ENCODE measurements at places on chromosomes 12 and 14.
A peak's percentile ranks its signal among the peaks of the same experiment; 100 is the strongest.

DNA sequence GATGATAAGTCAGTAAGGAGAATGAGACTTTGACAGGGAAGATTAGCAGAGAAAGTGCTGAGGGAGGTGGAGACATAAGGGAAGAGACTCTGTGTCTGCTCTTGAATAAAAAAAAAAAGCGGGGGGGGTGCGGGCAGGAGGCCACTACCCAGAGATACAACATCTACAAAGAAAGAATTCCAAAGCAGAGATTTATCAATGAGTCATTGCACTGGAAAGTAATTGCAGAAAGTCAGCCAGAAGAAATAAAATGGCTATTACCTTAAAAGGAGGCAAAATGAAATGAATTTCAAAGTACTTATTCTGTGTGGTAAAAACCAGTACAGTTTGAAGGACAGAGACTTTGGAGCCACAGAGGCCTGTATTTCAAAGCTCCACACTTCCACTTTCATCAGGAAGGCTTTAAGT, 267.1 kb upstream of the PRKD1 start:
- peak; percentile 81 for DNase-seq

DNA sequence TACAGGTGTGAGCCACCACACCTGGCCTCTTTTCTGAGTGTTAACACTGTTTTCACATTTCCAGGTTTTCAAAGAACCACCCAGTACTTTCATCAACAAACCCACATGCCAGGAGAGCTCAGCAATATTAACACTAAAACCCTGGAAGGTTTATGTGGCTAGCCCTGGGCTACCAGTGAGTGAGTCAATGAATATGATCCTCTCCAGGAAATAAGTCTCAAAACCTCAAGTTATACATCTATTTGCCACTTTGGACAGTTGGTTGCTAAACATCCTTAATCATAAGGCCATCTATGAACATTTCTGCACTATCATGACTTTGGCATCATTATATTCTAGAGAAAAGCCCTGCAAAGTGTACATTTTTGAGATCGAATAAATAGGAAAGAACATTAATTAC, 6.3 kb upstream of the CDKL1 start:
- peak; percentile 65 for DNase-seq

DNA sequence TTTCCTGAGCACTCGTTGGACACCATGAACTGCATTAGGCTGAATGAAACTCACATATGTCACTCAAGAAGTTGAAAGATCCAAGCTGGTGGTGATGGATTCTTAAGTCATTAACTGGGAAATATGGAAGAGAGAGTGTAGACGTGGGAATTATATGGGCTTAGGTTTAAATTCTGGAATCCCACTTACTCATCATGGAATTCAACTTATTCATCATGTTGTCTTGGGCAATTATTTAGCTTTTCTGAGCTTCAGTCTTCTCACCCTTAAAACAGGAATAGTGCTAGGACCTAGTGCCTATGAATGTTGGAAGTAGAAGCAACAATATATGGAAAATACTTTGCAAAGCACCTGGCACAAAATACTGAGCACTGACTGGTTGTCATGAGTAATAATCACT, 292.4 kb upstream of the TBX3 start:
- peak; percentile 47 for DNase-seq

DNA sequence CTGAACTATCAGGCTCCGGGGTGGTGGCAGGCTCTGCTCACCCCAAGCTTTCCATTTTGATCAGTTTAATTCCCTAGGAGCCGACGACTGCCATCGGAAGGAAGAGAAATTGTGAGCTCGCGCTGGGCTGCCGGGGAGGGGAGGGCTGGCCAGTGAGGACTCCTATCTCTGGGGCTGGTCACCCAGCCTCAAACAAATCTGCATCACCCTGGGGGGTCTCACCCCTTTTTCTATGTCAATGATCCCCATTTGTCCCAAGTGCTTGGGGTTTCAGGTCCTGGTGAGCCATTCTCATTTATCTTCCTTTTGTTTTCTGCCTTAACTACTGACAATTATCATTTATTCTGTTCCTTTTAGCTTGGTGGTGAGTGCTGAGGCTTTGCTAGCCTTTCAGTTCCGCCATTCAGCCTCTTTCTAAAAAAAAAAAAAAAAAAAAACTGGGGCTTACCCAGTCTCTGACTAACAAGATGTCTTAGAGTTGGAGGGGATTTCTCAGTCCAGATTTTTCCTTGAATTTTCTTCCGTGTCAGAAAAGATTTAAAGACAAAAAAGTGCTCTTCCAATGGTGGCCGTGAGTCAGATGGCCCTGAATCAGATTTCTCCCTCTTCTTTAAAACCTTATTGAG, 22.8 kb upstream of the USP44 start:
- DNase-seq: no peak

DNA sequence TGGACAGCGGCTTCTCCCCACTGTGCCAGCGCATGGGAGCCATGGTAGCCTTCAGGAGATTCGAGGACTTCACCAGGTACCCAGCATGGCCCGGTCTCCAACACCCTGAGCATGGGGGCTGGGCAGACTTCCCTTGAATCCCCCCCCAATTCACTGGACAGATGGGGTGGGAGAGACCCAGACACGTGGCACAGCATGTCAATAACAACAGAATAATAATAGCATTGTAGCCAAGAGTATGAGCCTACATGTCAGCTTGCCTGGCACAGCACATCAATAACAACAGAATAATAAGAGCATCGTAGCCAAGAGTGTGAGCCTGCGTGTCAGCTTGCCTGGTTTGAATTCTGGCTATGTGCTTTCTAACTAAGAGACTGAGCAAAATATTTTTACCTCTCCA, 76.4 kb downstream of the FOXN4 start:
- DNase-seq: no peak

DNA sequence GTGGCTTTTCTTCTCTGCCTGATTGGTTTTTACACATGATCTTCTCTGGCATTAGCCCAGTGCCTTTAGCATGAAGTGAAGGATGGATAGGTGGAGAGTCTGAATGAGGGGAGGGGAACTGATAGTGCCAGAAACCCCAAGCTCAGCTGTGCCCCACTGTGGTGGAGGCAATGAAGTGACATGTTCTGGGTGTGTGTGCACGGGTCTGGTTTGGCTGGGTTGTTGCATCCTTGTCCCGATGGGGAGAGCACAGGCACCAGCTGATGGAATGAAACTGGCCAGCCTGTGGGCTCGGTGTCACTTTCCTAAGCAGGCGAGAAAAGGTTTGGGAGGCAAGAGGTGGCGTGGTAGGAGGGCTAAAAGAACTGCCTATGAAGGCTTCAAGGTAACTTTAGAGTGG, 65.3 kb downstream of the CACNA1C start:
- no peak for DNase-seq

GRCh38 chr14:74570696-74571095, 41.3 kb downstream of the LTBP2 start:
- peak; percentile 16 for DNase-seq

GRCh38 chr12:58283553-58283952, 342.2 kb downstream of the ATP23 start:
- no peak for DNase-seq

DNA sequence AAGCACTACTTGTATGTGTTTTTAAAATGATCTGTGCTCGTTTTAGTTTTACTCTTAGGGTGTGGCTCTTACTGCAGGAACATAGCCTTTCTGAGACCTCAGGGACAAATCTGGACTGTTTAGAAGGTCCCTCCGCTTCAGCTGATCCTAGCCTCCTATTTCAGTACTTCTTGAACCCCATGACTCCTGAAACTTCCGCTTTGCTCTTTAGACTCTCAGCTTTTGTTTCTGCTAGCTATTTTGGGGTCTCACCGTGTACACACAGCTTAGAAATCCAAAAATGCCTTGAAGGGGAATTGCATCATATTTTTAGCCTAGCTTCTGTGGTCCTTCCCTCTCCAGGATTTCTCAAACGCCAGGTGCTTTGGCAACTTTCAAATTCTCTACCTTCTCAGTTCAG, 8.3 kb downstream of the OR11G2 start:
- DNase-seq: no peak

- DNase-seq: peak; percentile 94
Observed at GRCh38 chr14:61493239-61493638, 171.9 kb downstream of the PRKCH start.

DNA sequence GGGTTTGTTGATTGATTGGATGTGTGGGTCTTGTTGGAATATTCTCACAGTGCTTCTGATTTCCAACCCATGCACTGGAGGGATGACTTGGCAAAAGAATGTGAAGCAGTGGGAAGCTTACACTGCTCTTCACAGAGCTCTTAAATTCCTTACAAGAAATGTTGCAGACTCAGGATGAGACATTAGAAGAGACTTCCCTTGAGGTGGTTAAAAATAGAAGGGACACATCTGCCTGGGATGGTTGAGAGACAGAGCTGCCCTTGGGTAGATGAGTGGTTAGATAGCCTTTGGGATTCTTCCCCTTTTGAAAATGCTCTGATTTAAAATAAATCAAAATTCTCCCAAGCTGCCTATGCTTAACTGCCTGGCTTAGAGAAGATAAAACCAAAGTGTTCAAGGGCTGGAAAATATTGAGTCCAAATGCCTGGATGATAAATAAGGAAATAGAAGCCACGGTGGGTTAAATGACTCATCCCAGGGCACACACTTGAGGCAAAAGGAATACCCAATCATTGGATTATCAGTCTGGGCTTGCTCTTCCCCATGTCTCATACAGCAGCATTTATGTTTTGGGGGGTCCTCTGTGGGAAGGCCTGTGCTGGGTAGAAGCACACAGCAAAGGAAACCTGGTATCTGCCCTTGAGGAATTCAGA, 264.3 kb downstream of the AKAP6 start:
- peak; percentile 87 for DNase-seq

Data from ELR (cell line).